Activated CD4-positive, alpha-beta T cell treated with anti-CD3 and anti-CD28 coated beads, Interleukin-2, Interleukin-6, amounts not matched to agents 100 ng/mL and 50 ng/mL, durations not matched to agents 16 hours and 8 hours (primary cell): ENCODE measurements at places on chromosomes 12 and 14.

GRCh38 chr12:71392521-71393145, 47.0 kb upstream of the LGR5 start:
- peak; percentile 49 for DNase-seq

GRCh38 chr14:81886588-81886987, 352.9 kb upstream of the SEL1L start:
- DNase-seq: no peak

- peak; percentile 95 for DNase-seq
These were observed at the start of gene SNW1 for GRCh38 chr14:77760381-77761204. Gene SNW1, minus strand, starts transcription at chr14:77761156. Its CDS starts 29 bp downstream, at chr14:77761127.

DNA sequence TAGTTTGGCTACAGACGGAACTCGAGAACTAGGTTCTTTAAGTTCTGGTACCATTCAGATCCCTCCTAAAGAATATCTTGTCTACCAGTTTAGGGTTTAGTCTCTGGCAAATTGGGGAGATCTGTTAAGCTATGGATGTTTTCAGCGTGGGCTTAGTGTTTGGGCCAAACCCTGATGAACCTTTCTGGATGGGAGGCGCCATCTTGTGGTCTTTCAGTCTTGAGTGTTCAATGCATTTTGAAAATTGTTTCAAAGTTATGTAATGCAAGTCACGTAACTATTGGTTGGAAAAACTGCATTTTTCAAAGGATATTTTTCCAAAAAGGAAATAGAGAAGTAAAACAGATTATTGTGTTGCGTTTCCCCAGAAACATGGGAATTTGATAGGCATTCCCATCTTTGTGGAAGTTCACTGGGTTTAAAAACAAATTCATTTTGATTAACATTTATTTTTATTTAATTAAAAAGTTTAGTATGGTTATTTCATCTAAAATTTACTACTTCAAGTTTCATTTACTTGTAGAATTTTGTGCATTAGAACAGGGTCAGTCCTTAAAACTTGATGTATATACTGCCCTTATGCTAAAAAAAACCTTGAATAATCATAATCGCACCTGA, 169.0 kb downstream of the PRIMA1 start:
- peak; percentile 35 for DNase-seq

DNA sequence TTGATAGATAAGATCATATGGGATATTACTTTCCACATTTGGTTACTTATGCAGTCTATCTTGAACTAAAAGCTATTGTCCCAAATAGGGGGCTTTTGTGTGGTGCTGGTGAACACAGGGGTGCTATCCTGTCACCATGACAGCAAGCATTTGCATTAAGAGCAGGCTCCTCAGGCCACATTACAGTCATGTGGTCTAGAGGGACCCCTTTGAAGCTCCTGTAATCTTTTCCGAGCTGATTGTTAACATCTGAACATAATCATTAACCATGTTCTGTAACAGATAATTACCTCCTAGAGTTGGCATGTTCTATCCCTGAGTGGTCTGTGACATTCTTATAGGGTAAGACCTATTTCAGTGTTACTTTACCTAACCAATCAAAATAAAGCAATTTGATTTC, 178.8 kb downstream of the KTN1 start:
- no peak for DNase-seq

- no peak for DNase-seq
These were observed 6.4 kb upstream of the SMUG1 start for GRCh38 chr12:54195080-54195736.

DNA sequence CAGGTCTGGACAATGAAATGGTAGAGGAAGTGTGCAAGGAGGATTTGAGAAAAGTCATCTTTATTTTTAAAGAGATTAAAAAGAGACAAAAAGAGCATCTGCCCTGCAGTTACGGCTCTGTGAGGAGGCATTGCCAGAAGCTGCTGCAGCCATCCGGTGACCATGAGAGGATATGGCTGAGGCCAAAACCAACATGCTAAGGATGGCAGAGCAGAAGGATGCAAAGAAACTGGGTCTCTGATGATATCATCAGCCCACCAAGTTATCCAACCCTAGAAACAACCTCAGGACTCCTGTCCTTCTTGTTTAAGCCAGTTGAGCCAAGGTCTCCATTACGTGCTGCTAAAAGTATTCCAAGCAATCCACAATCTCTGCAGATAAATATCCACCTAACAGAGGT, 48.0 kb upstream of the CCND2 start:
- no peak for DNase-seq

- DNase-seq: peak; percentile 72
These were observed 2.5 kb upstream of the CCND2 start for GRCh38 chr12:4270831-4271716.

- DNase-seq: no peak
These were observed 33.5 kb downstream of the SLC15A4 start for GRCh38 chr12:128790221-128790620.

GRCh38 chr14:101004954-101005353, 101.4 kb upstream of the RTL1 start:
- DNase-seq: no peak

DNA sequence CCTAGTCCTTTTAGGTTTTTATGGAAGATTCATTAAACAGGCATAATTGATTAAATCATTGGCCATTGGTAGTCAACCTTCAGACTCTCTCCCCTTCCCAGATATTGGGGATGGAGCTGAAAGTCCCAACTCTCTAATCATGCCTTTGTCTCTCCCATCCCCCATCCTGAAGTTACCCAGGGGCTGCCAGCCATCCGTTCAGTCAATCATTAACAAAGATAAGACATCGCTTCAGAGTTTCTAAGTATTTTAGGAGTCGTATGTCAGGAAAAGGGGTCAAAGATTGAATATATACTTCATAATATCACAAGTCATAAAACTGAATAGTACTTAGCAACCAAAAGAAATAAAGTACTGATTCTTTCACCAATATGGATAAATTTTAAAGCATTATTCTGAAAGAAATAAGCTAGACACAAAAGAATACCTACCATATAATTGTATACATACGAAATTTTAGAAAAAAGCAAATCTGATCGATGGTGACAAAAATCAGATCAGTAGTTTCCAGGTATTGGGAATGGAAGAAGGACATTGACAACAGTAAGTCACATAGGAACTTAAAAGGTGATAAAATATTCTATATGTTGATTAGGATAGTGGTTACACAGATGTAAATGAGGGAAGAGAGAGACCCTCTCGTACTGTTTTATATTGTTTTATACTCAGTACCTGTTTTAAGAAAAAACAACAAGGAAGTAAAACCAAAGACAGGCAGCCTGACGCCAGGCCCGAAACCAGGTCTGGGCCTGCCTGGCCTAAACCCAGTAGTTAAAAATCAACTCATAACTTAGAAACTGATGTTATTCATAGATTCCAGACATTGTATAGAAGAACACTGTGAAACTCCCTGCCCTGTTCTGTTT, 414.4 kb downstream of the DAD1 start:
- DNase-seq: no peak

GRCh38 chr12:12230275-12230674, 36.6 kb downstream of the LRP6 start:
- no peak for DNase-seq

DNA sequence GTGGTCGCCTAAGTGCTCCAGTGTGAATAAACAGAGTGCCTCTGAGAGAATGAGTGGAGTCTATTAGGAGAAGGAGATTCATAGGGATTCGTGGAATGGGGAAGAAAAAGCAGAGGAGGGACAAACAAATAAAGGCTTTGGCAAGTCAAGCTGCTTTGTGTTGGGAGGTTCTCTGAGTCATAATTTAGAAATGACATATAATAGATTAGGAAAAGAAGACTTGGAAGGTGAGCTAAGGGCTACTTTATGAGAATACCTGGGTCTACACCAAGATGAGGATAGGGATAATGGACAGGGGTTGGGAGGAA, 6.4 kb upstream of the NTN4 start:
- no peak for DNase-seq

DNA sequence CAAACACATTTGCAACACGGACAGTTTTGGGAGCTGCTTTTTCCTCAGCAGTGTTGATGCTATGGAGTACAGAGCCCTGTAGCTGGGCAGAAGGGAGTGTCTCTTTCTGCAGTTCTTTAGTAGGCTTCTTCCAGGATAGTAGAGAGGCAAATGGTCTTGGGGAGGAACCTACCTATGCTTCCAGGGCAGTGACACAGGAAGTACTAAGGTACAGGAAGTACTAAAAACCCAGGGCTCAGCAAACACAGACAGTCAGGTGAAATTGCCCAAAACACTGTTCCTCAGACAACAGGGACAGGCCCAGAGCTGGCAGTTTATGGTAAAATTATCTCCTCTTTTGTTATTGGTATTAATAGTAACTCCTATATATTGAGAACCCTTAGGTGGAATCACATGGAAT, 217.6 kb downstream of the TTC8 start:
- DNase-seq: no peak

DNA sequence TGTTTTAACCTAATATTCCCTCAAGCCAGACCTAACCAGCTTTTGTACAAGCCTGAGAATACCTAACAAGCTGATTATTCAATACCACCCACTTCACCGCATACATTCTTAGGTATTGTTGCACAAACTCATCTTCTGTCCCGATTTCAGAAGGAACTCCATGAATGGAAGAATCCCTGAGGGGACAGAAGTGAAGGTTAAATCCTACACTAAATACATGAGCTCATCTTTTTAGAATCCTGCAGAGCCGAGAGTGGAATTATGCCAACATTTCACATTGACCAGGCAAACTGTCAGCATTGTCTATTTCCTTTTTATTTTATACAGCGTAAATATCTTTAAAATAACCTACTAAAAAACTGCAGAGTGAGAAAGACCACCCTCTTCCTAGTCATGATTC, 140.7 kb upstream of the PRICKLE1 start:
- DNase-seq: no peak

- peak; percentile 22 for DNase-seq
These were observed at the start of gene ALDH2 for GRCh38 chr12:111766608-111767361. Gene ALDH2, plus strand, starts transcription at chr12:111766933. Its CDS starts 50 bp downstream, at chr12:111766983.

GRCh38 chr12:67647799-67648520, 585 bp upstream of the DYRK2 start:
- DNase-seq: peak; percentile 45

- DNase-seq: no peak
These were observed 139.7 kb downstream of the KSR2 start for GRCh38 chr12:117829108-117829507.

DNA sequence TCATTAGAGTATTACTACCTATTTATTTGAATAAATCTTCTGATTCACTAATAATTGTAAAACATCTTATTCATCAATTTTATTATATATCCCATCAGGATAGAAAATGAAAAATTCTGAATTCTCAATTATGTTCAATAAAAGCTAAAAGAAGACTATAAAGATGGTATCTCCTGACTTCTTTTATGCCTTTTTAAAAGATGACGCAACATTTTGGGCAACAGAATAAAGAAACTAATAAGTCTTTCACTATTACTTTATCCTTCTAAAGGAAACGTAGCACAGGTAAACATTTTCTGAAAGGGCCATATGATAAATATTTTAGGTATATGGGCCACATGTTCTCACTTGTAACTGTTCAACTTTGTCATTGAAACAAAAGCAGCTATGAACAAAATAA, 10.1 kb upstream of the ATXN7L3B start:
- no peak for DNase-seq

GRCh38 chr12:53086361-53086760, 7.2 kb upstream of the SPRYD3 start:
- DNase-seq: no peak

DNA sequence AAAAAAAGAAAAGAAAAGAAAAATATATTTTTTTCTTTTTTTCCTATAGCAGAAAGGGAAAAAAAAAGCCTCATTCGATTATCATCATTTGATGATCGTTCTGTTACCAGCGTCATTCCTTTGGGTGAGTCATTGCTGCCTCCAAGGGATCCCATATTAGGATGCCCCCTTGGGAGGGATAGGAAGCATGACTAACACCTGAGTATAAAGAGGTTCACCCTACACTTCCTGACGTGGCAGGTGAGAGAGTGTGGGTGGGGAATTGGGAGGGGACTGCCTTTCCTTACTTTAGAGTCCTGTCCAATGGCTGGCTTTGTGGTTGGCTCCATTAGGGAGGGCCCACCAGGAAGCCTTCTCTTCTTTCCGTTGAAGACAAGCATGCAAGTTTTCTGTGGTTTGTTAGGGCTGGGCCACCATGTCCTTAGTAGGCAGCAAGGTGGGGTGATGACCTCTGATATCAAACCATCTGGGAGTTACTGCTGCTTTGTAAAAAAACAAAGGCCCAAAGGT, 56.1 kb upstream of the FUT8 start:
- peak; percentile 60 for DNase-seq

GRCh38 chr14:64868841-64869240, 10.9 kb downstream of the SPTB start:
- DNase-seq: no peak

GRCh38 chr12:66837311-66837627, 158.4 kb upstream of the GRIP1 start:
- no peak for DNase-seq

- peak; percentile 28 for DNase-seq
These were observed 53.4 kb downstream of the ELK3 start for GRCh38 chr12:96247563-96247962.

GRCh38 chr12:118429688-118430383, 53.5 kb downstream of the SUDS3 start:
- no peak for DNase-seq

DNA sequence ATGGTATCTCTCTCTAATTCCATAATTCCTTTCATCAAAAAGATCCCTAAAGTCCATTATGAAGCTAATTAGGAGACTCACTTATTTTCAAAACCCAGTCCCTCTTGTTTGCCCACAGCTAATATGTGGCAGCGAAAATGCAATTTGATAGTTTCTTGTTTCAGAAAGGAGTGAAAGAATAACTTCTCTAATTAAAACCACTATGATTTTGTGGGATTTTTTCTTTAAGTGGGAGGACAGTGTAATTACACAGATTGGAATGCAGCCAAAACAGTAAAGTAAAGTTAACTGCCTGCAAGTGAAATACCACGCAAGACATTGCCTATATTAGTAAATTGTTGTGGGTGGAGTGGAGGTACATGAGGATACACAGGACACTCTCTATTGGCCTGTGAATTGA, 50.0 kb downstream of the PTPRO start:
- DNase-seq: no peak

DNA sequence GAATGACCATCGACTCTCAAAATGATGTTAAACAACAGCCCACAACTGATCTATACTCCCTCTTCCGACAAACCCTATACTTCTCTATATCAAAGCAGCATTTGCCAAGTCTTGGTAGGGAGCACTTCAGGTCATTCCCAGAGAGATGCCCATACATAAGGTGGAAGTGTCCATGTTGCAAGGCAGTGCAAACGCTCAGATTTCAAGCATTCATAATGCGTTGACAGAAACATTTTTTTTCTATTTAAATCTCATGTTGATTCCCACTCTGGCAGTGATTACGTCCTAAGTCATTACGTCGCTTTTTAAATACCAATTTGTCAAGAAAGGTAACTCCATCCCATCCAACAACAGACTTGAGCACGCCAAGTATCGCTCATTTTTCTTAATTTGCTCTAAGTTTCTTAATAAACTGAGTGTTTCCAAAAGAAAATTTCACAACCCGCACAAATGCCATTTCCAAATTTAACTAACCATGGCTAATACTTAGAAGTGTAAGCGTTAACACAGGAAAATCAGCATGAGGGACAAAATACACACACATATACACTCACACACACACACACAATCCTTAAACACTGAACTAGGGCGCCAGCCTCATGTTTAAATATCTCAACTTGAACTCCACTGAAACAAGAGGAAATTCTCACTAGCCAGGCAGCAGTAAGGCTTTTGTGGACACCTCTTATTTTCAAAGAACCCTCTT, 1.1 kb downstream of the GXYLT1 start:
- peak; percentile 15 for DNase-seq

- DNase-seq: no peak
These were observed 15.4 kb downstream of the MRPL42 start for GRCh38 chr12:93482721-93483120.

- DNase-seq: no peak
These were observed 73.5 kb upstream of the VASH1 start for GRCh38 chr14:76687611-76688382.

GRCh38 chr12:131436922-131437705, 273.8 kb upstream of the SFSWAP start:
- DNase-seq: no peak
